ENCODE measurements at places on chromosomes 2 and 18. TPM values are rescaled to one million over a fixed set of nuclear protein-coding genes. Genes with fewer than 3 reads are reported as not detected.

Gene TAF1B
- 4.8 TPM for total RNA-seq

Gene ABHD1
- total RNA-seq = 0.99 TPM

Gene HSBP1L1
- total RNA-seq = 25.3 TPM

Gene TUBB8B
- total RNA-seq = 0.30 TPM

Gene SPATA3
- total RNA-seq = not detected

DNA sequence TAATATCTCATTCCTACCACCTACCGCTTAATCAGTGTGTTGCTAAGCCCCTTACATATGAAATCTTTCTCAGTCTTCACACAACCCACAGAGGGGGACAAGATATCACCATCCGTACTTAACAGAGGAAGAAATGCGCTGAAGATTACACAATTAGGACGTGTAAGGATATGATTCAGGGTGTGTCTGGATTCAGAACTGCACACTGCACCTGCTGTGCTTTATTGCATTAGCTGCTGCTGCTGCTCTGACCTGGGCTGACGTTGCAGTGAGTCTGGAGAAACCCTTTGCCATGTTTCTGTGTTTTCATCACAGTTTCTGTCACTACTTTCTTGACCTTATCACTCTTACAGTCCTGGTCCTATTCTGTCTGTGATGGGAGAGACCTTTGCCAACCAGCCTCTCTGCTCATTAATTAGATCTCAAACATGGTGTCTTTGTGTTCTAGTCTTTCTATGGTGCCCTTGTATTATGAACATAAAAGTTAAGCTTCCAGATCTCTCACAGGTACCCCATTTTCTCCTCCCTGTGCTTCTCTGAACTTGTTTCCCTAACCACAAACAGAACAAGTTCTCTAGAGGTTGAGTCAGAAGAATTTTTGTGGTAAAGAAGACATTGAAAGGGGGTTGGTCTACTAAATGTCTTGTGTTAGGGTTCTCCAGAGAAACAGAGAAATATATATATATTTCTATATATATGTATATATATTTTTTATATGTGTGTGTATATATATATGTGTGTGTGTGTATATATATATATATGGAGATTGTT, 92.9 kb upstream of the CYP1B1 start:
- DNase-seq = no peak

DNA sequence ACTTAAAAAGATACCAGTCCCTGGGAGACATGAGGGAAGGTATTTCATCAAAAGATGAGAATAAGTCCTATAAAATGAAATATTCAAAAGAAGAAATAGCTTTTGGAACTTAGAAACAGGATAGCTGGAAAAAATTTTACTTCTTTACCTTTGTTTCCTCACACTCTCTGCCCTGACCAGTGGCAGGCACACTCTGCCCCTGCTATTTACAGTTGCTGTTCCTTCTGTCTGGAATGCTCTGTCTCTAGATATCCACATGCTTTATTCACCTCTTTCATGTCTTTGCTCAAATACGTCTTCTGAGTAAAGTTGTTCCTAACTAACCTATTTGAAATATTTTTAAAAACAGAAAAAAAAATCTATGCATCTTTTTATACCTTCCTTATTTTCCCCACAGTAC, 125.6 kb downstream of the PTRHD1 start:
- no peak for DNase-seq

- DNase-seq = no peak
Measured at GRCh38 chr2:96427917-96428316, 77.2 kb downstream of the NEURL3 start.

DNA sequence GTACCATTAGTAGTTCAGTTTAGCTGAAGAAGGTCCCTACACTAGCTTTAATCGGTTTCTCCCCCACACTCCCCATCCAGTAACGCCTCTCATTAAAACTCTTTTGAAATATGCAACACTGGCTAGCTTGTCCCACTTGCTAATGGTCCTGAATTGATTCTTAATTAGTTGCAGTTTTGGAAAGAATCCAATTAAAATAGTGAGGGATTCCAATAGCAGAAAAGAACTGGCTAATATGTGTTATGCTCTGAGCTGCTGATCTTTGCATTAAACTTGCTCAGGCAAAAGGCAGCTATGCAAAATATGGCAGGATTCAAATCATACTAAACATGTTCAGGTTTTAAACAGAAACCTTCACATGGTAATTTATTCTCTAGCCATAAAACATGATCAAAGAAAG, 252.5 kb upstream of the HNRNPA3 start:
- DNase-seq = no peak

GRCh38 chr2:18800240-18800971, 211.0 kb upstream of the NT5C1B start:
- no peak for DNase-seq

DNA sequence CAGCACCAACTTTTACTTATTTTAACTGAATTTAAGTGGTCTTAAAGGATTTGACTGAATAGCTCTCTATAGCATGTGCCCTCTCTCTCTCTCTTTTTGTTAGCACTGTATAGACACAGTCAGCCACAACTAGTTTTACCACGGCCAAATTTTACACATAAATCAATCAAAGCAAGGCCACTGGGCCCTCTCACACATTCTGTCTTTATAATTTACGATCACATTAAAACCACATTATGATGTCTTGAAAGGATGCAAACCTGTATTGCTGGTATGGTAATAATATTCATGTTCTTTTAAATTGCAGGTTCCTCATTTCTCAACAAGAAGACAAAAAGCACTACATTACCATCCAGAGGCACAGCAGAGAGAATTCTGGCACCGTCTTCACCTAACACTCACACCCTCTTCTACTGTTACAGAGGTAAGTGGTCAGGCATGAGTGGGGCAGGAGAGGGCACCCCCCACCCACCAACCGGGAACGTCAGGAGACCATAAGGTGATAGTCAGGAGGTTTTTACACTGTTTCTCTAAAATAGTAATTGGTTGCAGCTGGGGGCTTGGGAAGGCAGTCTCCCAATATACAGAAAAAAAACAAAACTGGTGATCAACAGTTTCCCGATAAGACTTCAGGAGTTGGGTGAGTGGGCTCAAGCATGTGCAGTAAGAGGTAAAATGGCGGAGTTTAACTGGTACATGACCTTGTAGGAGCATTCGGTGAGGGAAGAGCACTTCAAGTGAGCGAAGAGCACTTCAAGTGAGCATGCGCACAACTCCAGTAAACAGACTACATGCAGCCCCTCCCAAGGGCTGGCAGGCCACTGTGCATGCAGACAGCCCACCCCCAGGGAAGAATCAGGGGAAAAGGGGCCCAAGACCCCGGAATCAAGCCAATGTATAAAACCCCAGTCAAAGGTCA, 296.7 kb downstream of the PIEZO2 start:
- no peak for DNase-seq

GRCh38 chr18:41390309-41390708, 564.7 kb upstream of the PIK3C3 start:
- no peak for DNase-seq

DNA sequence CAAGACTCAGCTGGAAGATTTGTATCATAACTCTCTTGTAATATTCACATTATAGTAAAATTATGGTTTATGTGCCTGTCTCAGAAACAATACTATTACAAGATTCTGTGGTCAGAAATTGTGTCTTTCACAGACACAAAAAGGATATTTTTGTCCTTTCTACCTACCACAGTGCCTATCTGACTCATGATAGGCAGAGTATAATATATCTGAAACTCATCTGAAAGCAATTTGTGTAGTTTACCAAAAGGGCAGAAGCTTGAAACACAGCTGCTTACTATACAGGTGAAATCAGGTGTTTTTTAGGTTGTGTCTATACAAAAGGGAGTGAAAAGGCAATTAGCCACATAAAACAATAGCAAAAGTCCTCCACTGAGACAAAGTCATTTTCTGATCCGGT, 10.9 kb downstream of the TMEM200C start:
- DNase-seq = no peak

DNA sequence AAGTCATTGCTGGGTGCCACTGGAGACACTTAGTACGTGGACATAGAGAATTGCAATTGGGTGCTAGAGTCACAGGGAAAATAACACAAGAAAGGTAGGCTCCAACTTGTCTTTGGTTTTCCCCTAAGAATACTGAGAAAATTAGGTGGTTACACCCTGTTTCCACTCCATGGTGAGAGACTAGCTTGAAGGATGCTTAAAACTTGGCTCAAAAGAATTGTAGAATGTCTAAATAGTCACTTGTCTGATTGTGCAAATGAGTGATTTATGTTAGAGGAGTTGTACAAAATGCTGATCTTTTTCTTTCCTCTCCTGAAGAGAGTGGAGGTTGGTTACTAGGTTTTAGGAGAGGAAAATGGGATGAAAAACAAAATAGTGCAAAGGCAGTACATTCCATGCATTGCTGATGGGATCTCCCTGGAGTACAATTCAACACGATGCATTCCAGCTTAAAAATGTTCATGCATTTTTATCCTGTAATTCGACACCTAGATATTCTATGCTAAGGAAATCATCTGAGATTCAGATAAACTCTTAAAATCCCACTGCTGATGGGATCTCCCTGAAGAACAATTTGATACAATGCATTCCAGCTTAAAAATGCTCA, 2.2 kb upstream of the SERPINB12 start:
- DNase-seq = no peak

- peak; percentile 82 for DNase-seq
Measured at GRCh38 chr18:79507076-79507545, 111.4 kb downstream of the NFATC1 start.

GRCh38 chr18:28039078-28039477, 137.9 kb downstream of the CDH2 start:
- no peak for DNase-seq

GRCh38 chr2:102391565-102391964, 31.4 kb upstream of the IL18RAP start:
- DNase-seq = no peak

Measured in right lobe of liver (tissue), 6 donors.